ENCODE measurements at places on chromosomes 16 and 17. TPM values are rescaled to one million over a fixed set of nuclear protein-coding genes. Genes with fewer than 3 reads are reported as not detected.

DNA sequence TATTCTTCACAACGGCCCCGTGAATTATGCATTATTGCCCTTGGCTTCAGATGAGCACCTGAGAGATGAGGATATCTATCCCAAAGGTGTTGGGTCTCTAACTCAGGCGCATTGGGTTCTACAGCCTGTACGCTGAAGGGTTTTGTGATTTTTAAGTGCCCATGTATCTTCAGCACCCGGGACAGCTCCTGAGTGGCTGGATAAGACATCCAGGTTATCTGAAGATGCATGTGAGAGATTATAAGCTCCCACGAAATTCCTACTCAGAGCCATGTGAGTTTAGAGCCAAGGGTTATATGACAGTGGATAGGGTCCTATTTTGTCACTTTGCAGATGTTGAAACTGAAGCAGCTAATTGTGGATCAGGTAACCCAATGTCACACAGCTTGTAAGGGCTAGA is 612.3 kb upstream of the EEF2KMT start:
- H3K36me3 ChIP-seq: no peaks in the 10 kb centered on the region
- no peak overlapping the region for H3K27ac ChIP-seq
- peak; percentile 48 for DNase-seq

DNA sequence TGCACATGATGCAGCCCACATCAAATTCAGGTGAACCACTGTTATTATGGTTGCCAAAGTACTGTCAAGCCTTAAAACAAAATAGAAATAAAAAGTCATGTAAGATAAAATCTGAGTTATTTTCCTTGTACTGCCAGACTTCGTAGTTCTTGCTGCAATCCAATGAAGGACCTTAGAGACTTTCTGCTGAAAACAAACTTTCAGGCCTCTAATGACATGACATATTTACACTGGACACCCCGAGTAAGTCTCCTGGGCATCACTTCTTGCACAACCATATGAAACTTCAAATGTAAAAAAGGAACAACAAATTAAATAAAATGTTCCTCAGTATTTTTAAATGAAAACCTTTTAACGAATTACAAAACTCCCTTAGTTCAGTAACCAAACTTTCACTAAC is 66.7 kb downstream of the TOX3 start:
- H3K4me3 ChIP-seq: no peak overlapping the region
- no peak for DNase-seq
- no peak overlapping the region for H3K27ac ChIP-seq
- no peaks in the 10 kb centered on the region for H3K36me3 ChIP-seq
- peaks cover 6% of the 10 kb centered on the region for H3K27me3 ChIP-seq

DNA sequence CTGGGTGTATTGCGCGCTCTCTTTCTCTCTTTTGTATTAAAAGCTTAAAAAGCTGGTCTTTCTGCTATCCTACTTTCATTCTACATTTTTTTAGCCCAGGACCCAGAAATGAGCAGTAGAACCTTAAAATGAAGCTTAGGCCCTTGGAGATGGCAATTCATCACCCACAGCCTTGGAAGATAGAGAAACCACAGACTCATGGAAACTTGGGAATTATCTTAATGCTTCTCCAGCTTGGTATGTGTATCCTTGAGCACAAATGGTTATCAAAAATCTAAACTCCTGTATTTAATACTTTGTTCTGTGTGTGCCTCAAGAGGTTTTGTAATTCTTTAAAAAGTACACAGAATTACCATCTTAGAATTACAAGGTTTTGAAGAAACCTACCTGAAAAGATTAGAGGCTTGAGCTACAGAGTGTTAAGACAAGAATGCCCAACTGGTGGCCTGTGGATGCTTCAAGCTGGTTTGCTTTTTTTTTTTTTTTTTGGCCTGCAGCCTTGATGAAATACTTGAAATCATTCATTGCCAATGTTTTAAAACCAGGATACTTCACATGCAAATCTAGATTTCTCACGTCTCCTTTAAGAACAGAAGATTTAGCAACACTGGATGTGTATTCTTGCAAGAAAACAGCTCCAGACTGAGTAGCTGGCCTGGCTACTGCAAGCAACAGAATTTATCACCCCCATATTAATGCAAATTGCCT is 105.0 kb downstream of the XYLT1 start:
- no peak for DNase-seq
- no peaks in the 10 kb centered on the region for H3K27me3 ChIP-seq
- H3K27ac ChIP-seq: no peak overlapping the region
- no peaks in the 10 kb centered on the region for H3K36me3 ChIP-seq
- H3K4me3 ChIP-seq: no peak overlapping the region

- no peaks in the 10 kb centered on the region for H3K36me3 ChIP-seq
- peaks cover 3% of the 10 kb centered on the region for H3K4me1 ChIP-seq
- no peak for DNase-seq
- H3K27me3 ChIP-seq: peaks cover 3% of the 10 kb centered on the region
- no peak overlapping the region for H3K4me3 ChIP-seq
- H3K27ac ChIP-seq: no peak overlapping the region
Observed at GRCh38 chr17:46865100-46865499, 13.7 kb downstream of the WNT9B start.

- no peak overlapping the region for H3K27ac ChIP-seq
- DNase-seq: peak; percentile 15
- H3K27me3 ChIP-seq: no peaks in the 10 kb centered on the region
- H3K36me3 ChIP-seq: peaks cover 61% of the 10 kb centered on the region
- peaks cover 1% of the 10 kb centered on the region for H3K4me1 ChIP-seq
Observed at GRCh38 chr16:46961373-46962353, 11.8 kb downstream of the DNAJA2 start.

DNA sequence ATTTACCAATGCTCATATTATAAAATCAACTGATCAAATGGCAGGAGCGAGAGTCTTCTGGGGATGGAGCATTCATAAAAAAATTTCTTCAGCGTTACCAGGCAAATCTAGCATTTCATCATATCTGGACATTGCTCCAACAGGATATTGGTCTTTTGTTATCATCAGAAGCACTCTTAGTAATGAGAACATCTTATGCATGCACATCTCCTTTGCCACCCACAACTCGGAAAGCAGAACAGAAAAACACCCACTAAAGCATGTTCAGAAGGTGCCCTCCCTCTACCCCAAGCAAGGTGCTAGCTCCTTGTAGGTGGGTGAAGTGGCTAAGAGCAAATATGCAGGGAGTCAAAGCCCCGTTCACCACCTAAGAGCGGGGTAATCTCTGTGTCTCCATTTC is 18.9 kb downstream of the ARHGAP17 start:
- H3K4me1 ChIP-seq: peaks cover 74% of the 10 kb centered on the region
- peak overlapping the region; percentile 0 for H3K27ac ChIP-seq
- no peaks in the 10 kb centered on the region for H3K27me3 ChIP-seq
- no peak for DNase-seq
- H3K4me3 ChIP-seq: no peak overlapping the region
- H3K36me3 ChIP-seq: no peaks in the 10 kb centered on the region

DNA sequence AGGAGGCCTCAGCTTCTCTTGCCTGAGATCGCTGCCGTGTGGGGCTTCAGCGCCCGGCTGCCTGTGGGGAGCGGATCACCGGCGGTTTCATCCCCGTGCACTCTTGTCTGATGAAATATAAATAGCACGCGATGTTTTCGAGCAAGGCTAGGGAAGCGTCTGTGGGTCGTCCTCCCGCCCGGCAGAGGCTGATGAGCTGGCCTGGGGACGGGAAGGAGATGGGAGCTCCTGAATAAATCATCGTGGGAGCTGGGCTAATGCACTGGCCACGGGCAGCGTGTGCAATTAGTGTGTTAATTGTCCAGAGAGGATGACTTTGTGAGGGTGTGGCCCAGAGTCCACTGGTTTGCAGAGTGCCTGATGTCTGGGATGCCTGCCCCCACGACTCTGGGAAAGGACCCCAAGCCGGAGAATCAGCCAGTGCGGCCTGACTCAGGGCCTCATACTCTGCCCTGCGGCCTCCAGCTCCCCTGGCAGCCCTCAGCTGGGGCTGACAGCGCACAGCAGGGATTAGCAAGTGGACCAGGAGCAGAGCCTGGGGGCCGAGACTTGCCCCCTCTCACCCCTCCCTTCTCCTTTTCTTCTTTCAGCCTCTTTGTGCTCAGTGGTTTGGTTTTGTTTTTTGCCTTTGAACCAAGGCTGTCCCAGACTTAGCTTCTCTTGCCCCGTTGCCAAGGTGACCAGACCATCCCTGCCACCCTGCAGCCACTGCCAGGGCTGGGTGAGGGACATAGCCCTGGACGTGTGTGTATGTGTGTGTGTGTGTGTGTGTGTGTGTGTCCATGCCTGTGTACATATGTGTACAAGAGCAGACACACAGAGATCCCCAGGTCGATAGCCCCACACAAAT is 21.4 kb downstream of the KCNJ12 start:
- H3K4me3 ChIP-seq: no peak overlapping the region
- no peak for DNase-seq
- no peaks in the 10 kb centered on the region for H3K27me3 ChIP-seq
- H3K4me1 ChIP-seq: peaks cover 42% of the 10 kb centered on the region
- no peaks in the 10 kb centered on the region for H3K36me3 ChIP-seq

KRT34 gene
- total RNA-seq: not detected

TBC1D3D gene
- total RNA-seq: 0.91 TPM

GRCh38 chr16:7086822-7087616 is 245.6 kb upstream of the RBFOX1 start:
- H3K4me3 ChIP-seq: no peak overlapping the region
- no peak overlapping the region for H3K27ac ChIP-seq
- no peaks in the 10 kb centered on the region for H3K27me3 ChIP-seq
- no peak for DNase-seq
- H3K36me3 ChIP-seq: no peaks in the 10 kb centered on the region
- no peaks in the 10 kb centered on the region for H3K4me1 ChIP-seq
